ENCODE measurements at places on chromosomes 7 and 10.

DNA sequence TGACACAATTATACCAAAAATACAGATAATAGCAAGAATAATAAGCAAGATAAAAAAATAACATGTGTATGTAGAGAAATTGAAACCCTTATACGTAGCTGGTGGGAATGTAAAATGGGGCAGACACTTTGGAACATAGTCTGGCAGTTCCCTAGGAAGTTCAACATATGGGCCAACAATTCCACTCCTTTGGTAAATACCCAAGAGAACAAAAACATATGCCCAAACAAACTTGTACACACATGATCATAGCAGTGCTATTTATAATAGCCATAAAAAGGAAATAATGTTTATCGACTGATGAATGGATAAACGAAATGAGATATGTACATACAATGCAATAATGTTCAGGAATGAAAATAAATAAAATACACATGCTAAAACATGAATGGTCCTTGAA is 462.4 kb upstream of the SORCS1 start:
- no peak for DNase-seq
- H3K27me3 ChIP-seq: no peaks in the 10 kb centered on the region
- no peak overlapping the region for H3K4me3 ChIP-seq
- H3K36me3 ChIP-seq: no peaks in the 10 kb centered on the region
- no peak overlapping the region for H3K27ac ChIP-seq
- H3K4me1 ChIP-seq: no peaks in the 10 kb centered on the region

- DNase-seq: no peak
- no peaks in the 10 kb centered on the region for H3K4me1 ChIP-seq
- H3K27me3 ChIP-seq: no peaks in the 10 kb centered on the region
- H3K27ac ChIP-seq: no peak overlapping the region
- no peaks in the 10 kb centered on the region for H3K36me3 ChIP-seq
Measured at GRCh38 chr7:43058271-43059066, 54.0 kb upstream of the HECW1 start.

DNA sequence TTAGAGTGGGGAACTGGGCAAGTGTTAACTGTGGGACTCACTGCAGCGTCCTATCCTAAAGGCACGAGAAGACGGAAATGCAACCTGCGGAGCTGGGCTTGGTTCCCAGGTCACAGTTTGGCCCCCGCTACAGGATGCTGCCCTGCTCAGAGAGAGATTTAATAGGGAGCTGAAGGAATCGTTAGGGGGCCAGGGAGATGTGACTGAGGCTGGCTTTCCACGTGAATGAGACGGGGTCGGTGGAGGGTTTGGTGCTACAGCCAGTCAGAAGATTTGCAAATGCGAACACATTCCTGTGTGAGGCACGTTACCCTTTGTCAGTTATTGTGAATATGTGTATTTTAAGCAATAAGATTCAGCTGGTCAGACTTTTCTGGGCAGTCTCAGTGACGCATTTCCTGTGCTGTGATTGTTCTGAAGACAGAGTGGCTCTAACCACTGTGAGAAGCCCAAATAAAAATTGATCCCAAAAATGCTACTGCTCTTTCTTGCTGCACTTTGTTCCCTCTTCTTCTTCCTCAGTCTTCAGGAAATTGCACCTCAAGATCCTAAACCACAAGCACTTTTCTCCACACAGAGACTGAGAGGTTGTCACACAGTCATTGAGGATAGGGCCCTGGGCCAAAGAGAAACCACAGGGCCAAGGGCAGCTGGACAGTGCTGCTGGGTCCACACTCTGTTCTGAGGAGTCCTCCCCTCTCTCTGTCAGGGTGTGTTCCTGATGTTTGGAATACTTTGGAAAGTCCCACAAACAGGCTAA is 21.2 kb downstream of the CYP17A1 start:
- no peaks in the 10 kb centered on the region for H3K27me3 ChIP-seq
- peaks cover 14% of the 10 kb centered on the region for H3K4me1 ChIP-seq
- no peak for DNase-seq
- no peak overlapping the region for H3K4me3 ChIP-seq

DNA sequence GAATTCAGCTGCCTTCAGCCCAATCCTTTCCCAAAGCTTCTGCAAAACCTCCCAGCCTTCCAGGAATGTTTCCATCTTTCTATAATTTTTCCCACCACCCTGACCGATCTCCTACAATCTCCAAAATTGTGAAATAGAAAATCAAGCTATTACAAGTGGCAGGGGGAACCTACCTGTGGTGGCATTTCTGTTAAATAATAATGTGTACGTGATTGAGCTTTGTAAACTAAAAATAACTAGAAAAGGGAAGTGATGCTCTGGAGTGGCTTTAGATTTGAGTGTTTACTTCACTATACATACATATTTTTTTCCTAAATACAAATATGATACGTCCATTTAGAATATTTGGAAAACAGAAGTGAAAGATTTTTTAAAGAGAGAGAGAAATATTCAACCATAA is 593.6 kb downstream of the GRM8 start:
- DNase-seq: no peak
- H3K4me1 ChIP-seq: no peaks in the 10 kb centered on the region
- H3K36me3 ChIP-seq: no peaks in the 10 kb centered on the region
- H3K4me3 ChIP-seq: no peak overlapping the region
- H3K27ac ChIP-seq: no peak overlapping the region

- peaks cover 4% of the 10 kb centered on the region for H3K36me3 ChIP-seq
- H3K4me1 ChIP-seq: peaks cover 2% of the 10 kb centered on the region
- DNase-seq: no peak
- H3K4me3 ChIP-seq: no peak overlapping the region
Measured at GRCh38 chr10:119395280-119396007, 147.1 kb downstream of the RGS10 start.

- no peaks in the 10 kb centered on the region for H3K4me1 ChIP-seq
- DNase-seq: no peak
- H3K4me3 ChIP-seq: no peak overlapping the region
- H3K27ac ChIP-seq: no peak overlapping the region
Measured at GRCh38 chr7:152133804-152134203, 108.3 kb downstream of the GALNT11 start.

DNA sequence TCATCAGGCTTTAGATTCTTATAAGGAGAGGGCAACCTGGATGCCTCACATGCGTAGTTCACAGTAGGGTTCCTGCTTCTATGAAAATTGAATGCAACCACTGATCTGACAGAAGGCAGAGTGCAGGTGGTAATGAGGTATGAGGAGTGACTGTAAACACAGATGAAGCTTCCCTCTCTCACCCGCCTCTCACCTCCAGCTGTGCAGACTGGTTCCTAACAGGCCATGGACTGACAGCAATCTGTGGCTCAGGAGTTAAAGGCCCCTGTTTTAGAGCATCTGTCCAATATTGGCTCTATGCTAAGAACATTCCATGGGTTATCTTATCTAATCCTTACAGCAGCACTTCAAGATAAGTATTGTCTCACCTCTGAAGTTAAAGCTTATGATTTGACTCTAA is 213.5 kb upstream of the NRP1 start:
- H3K4me1 ChIP-seq: no peaks in the 10 kb centered on the region
- no peaks in the 10 kb centered on the region for H3K27me3 ChIP-seq
- no peak for DNase-seq
- no peak overlapping the region for H3K27ac ChIP-seq
- H3K36me3 ChIP-seq: no peaks in the 10 kb centered on the region

DNA sequence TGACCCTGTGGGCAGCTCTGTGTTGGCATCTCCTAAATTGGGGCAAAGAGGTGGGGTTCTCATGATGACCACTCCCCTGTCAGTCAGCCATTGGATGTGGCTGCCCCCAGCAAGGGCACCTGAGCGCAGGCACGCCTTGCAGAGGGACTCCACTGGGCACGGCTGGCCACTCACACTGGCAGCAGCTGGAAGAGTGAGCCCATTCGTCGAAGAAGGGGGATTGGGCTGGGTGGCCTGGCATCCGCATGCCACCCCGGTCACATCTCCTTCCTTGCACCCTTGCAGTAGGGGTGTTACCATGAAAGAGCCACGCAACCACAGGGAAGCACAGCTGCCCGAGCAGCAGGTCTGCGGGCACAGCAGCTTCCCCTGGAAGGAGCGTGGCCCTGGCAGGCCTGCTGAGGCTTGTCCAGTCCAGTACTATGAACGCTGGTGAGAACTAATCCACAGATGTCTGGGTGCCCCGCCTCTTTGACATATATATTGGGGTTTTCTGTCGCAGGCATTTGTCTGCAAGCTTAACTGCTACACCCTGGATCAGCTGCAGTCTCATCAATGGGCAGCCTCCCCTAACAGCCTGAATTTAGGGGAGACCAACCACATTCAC is 25.7 kb upstream of the GRB10 start:
- no peak overlapping the region for H3K4me3 ChIP-seq
- H3K27ac ChIP-seq: no peak overlapping the region
- DNase-seq: no peak
- H3K27me3 ChIP-seq: peaks cover 4% of the 10 kb centered on the region
- peaks cover 5% of the 10 kb centered on the region for H3K4me1 ChIP-seq
- H3K36me3 ChIP-seq: no peaks in the 10 kb centered on the region

GRCh38 chr7:77687747-77688144 is 8.5 kb upstream of the RSBN1L start:
- H3K4me3 ChIP-seq: peak overlapping the region; percentile 37
- no peaks in the 10 kb centered on the region for H3K27me3 ChIP-seq
- peaks cover 26% of the 10 kb centered on the region for H3K4me1 ChIP-seq

- no peaks in the 10 kb centered on the region for H3K36me3 ChIP-seq
- no peak for DNase-seq
- no peaks in the 10 kb centered on the region for H3K4me1 ChIP-seq
- no peaks in the 10 kb centered on the region for H3K27me3 ChIP-seq
- no peak overlapping the region for H3K4me3 ChIP-seq
- no peak overlapping the region for H3K27ac ChIP-seq
Measured at GRCh38 chr10:25753776-25754175, 180.3 kb upstream of the MYO3A start.

- no peak overlapping the region for H3K27ac ChIP-seq
- DNase-seq: no peak
- H3K36me3 ChIP-seq: peaks cover 2% of the 10 kb centered on the region
- peaks cover 59% of the 10 kb centered on the region for H3K27me3 ChIP-seq
- peaks cover 25% of the 10 kb centered on the region for H3K4me1 ChIP-seq
- peak overlapping the region; percentile 68 for H3K4me3 ChIP-seq
Measured at GRCh38 chr10:21527598-21528235, 2.2 kb upstream of the SKIDA1 start.

DNA sequence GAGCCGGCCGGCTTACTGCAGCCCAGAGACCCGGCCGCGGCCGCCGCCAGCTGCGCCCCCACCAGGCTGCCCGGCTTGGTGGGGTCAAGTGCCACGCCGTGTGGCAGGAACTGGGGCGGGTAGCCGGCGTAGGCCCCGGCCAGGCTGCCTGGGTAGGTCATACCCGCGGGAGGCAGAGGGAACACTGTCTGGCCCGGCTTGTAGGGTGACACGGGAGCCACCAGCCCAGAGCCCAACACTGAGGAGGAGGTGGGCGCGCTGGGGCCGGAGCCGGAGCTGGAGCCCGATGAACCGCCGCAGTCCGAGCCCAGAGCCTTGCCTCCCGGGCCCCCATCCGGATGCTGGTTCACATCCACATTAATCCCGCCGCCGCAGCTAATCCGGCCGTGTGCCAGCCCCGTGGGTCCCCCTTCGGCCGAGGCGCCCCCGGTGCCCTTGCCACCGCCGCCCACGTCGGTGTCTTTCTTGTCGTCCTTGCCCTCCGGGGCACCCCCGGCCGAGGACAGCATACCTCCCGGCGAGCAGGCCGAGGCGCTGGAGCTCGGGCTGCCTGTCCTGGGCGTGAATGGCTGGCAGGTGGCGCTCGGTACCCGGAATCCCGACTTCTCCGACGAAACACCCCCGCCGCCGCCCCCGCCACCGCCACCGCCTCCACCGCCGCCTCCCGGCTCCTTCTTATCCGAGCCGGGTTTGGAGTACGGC is 2.0 kb downstream of the ZNF503 start:
- H3K27me3 ChIP-seq: peaks cover 60% of the 10 kb centered on the region
- H3K4me1 ChIP-seq: peaks cover 18% of the 10 kb centered on the region
- peak overlapping the region; percentile 82 for H3K4me3 ChIP-seq
- H3K36me3 ChIP-seq: no peaks in the 10 kb centered on the region
- peak; percentile 24 for DNase-seq

DNA sequence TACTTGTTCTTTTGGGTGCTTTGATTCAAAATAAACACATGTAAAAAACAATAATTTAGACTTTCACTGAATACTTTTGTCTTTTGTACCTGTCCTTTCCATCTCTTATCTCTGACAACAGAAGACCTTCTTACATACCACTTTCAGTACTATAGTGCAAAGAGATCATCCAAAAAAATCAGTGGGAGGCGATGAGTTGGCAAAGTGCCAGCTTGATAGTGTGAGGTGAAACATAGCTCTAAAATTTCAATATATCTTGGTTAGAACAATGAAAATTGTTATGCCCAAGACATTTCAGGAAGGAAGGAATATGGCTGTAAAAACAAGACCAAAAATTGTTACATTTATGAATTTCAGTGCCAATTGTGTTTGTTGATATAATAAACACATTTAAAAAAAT is 390.2 kb upstream of the COBL start:
- H3K27me3 ChIP-seq: no peaks in the 10 kb centered on the region
- no peak overlapping the region for H3K27ac ChIP-seq
- H3K36me3 ChIP-seq: no peaks in the 10 kb centered on the region
- no peak for DNase-seq

DNA sequence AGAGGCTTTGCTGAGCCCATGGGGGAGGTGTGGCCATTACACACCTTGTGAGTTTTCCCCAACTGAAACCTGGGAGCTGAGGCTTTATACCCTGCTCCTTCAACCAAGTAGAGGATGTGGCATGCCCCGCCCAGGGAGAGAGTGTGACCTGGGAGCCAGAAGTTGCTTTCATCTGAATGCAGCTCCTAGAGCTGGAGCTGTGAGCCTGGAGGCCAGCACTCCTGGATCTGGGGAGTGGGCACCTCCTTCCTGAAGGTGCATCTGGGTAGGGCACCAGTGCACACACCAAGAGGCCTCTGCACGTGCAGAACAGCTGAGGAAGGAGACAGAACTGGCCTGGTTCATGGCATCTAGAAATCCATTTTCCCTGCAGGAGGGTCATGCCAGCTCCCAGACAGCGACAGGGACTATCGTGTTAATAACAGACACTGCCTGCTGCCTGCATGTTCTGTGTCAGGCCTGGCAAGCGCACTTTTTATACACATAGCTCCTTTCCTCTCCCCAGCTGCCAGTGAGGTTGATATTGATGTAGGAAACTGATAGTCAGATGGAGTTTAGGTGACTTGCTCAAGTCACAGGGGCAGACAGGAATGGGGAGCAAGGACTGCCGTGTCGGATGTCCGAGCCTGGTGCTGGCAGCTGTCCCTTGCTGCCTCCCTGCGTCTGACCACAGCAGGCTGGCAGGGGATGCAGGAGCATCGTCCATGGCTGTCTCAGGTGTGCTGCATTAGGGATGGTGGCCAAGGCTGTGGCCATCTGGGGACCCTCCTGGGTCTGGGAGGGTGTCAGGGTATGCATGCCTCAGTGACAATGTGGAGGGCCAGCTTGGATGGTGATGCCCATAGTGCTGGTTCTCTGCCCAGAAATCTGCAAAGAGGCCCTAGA is 189.9 kb upstream of the CXCL12 start:
- H3K36me3 ChIP-seq: no peaks in the 10 kb centered on the region
- no peak for DNase-seq
- no peaks in the 10 kb centered on the region for H3K4me1 ChIP-seq
- H3K4me3 ChIP-seq: no peak overlapping the region
- no peaks in the 10 kb centered on the region for H3K27me3 ChIP-seq
- no peak overlapping the region for H3K27ac ChIP-seq

GRCh38 chr7:68269405-68269804 is 1272.8 kb downstream of the TYW1 start:
- H3K4me1 ChIP-seq: no peaks in the 10 kb centered on the region
- no peaks in the 10 kb centered on the region for H3K36me3 ChIP-seq
- no peak overlapping the region for H3K4me3 ChIP-seq
- DNase-seq: no peak
- H3K27me3 ChIP-seq: no peaks in the 10 kb centered on the region
- H3K27ac ChIP-seq: no peak overlapping the region

Measured in T-helper 2 cell treated with Interferon-gamma antibody and Interleukin-4, amounts not matched to agents 5 μg/mL and 100 μg/mL, for 36 hours (primary cell).